ENCODE measurements at places on chromosomes 16 and 17.

GRCh38 chr17:4591529-4591928 lies 7.2 kb downstream of the SMTNL2 start:
- DNase-seq = no peak

DNA sequence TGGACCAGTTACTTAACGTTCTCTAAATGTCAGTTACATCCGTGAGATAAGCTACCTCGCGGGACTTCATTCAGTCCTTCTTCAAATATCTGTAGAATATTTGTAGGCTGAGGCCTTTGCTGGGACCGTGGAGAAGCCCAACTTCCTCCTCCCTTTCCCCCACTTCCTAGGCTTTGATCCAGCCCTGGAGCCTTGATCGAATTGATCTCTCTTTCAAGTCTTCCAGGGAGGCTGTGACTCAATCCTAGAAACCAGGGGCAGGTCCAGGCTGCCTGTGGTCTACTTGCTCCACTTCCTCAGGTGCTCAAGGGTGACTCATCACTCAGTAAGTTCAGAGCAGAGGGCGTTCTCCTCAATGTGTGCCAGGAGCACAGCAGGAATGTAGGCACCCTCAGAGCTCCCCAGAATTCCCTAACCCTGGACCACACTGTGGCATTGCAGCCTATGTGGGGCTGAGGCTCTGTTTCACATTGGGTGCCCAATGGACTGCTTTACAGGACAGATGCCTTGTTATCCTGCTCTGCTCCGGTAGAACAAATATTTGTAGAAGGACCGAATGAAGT lies 11.2 kb upstream of the CEP20 start:
- peak; percentile 57 for DNase-seq

DNA sequence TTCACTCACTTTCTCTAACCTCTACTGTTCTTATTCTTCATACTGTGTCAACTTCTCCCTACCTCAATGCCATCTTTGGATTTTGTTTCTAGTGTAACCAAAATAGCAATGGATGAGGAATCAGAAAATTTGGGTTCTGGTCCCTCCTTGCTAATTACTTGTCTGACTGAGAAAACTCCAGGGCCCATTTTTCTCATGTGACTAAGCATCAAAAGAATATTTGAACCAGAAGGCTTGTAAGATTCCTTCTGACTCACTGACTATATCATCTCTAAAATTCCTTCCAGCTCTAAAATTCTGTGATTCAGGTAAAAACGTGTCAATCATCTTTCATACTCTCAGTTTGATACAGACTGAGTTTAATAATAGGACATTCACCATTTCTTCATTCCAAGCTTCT lies 57.9 kb downstream of the BRIP1 start:
- peak; percentile 69 for DNase-seq

DNA sequence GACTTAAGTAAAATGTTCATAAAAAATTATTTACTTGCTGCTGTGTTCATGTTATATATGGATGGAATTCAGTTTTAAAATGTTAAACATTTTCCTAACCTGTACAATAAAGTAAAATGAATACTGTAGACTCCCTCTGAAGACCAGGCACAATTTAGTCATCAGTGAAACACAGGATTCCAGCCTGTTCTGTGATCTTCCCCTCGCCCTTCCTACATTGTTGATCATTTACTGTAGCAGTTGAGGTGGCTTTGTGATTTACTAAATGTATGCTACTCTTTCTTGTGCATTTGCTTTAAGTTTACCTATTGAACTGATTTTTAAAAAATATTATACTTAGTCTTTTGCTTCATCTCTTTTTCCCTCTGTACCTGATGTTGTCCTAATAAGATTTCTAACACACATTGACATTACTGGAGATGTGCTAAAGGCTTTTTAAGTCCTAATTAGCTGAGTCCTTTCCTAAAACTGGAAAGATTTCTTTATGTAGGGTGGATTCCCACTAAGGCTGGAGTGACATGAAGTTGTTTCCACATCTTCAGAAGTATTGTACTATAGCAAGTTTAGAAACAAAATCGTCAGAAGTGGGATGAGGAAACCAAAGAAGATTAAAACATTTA lies 38.1 kb downstream of the PHKB start:
- no peak for DNase-seq

GRCh38 chr17:49964769-49965523 lies 4.0 kb upstream of the DLX4 start:
- DNase-seq = no peak

- DNase-seq = peak; percentile 72
Observed at GRCh38 chr17:13594310-13594709, 7.4 kb downstream of the HS3ST3A1 start.

DNA sequence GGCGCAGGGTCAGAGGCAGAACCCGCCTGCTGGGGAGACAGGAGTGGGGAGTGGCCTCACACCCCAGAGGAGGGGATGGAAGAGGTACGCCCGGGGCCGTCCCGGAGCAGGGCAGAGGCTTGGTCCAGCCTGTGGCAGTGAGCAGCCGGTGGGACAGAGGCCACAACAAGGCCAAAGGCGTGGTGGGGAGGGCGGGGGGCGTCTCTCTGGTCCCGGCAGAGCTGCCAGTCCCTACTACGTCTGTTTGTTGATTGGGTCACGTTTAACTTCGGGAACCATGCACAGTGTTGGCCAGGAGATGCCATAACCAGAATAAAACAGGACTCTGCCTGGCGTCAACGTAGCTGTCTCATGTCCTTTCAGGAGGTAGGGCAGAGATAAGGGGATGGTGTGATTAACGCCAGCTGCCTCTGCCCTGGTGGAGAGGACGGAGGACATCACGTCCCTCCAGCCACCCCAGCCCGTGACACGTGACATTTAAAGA lies 192.8 kb downstream of the BANP start:
- no peak for DNase-seq

- no peak for DNase-seq
Observed at GRCh38 chr16:64808474-64808873, 313.4 kb downstream of the CDH11 start.

DNA sequence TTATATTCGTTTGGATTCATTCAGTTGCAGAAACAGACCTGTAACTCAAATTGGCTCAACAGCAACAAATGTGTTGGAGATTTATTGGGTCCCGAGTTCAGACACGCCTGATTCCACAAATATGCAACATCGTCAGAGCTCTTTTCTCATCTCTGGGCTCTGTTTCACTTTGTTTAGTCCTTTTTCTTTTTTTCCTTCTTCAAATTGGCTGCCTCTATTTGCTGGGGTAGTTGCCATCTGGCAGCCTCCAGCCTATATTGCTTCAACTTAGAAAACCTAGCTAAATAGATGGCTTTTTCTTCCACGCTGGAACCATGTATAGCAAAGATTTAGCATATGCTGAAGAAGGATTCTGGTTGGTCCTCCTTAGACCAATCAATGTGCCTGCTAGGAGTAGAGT lies 398.5 kb downstream of the RBFOX1 start:
- DNase-seq = no peak

DNA sequence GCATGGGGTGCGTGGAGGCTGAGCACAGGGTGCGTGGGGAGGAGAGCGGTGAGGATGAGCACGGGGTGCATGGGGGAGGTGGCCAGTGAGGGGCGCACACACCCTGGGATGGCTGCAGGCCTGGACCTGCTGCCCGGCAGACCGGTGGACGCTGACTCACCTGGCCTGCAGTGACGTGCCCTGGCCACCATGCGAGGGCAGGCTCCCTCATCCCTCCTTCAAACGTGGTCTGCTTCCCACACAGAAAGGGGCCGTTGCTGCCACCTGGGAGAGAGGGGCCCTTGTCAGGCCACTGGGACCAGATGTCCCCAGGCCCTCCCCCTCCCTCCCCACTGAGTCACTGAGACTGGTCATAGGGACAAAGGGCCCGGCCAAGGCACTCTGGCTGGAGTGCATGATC lies 20.1 kb upstream of the APRT start:
- no peak for DNase-seq

DNA sequence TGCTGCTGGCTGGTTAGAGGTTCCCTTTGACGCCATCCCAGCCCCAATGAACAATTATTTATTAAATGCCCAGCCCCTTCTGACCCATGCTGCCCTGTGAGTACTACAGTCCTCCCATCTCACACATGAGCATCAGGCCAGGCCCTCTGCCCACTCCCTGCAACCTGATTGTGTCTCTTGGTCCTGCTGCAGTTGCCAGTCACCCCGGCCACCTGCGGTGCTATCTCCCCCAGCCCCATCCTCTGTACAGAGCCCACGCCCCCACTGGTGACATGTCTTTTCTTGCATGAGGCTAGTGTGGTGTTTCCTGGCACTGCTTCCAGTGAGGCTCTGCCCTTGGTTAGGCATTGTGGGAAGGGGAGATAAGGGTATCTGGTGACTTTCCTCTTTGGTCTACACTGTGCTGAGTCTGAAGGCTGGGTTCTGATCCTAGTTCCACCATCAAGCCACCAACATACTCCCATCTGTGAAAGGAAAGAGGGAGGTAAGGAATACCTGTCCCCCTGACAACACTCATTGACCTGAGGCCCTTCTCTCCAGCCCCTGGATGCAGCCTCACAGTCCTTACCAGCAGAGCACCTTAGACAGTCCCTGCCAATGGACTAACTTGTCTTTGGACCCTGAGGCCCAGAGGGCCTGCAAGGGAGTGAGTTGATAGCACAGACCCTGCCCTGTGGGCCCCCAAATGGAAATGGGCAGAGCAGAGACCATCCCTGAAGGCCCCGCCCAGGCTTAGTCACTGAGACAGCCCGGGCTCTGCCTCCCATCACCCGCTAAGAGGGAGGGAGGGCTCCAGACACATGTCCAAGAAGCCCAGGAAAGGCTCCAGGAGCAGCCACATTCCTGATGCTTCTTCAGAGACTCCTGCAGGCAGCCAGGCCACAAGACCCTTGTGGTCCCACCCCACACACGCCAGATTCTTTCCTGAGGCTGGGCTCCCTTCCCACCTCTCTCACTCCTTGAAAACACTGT lies 11.3 kb downstream of the CX3CL1 start:
- DNase-seq = peak; percentile 34

- DNase-seq = peak; percentile 41
Observed at GRCh38 chr17:35171834-35172233, 22.4 kb downstream of the SLC35G3 start.

DNA sequence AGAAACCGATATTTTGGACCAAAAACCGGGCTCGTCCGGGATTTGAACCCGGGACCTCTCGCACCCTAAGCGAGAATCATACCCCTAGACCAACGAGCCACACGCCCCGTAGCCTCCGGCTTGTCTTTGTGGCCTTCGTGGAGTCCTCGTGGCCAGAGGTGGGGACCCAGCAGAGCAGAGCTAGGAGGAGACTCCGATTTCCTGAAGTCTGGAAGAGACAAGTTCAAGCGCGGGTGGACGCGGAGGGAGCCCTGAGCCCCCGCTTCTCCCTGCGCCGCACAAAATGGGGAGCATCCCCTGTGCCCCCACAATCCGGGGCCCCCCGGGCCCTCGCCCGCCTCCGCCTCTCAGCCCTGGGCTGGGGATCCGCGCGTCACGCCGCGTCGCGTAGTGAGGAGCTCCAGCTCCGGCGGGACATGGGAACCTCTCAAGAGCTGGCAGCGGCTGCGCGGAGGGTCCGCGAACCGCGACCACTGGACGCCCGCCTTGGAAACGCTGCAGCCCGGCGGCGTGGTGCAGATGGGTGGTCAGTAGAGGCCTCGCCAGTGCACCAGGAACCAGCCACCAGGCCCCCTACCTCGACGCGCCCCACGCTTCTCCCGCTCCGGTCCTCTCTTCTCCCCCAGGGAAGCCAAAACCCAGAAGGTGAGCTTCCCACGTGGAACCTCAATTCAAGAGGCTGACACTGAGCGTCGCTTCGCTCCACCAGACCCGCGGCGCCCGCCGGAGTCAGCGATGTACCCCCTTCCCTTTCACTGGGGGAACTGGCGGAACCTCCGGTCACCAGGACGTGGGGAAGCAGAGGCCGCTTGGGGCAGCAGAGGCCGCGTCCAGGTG lies 5.2 kb upstream of the OR1F1 start:
- DNase-seq = peak; percentile 63

DNA sequence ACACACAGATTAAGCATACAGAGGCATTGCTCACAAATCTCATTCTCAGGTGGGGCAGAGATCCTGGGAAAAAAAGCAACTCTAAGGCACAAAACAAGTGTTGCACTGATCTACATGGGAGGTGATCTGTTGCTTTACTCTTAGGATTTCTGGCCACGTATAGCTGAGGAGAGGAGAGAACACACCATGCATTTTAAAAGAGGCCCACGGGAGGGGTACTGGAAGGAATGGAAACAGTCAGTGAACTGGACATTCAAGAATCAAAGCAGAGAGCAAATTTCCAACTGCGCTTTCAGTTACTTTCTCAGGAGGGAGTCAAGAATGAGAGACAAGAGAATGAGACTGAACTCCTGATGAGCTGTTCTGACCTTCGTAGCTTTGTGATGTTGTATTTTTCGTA lies 1105.9 kb downstream of the CDH8 start:
- no peak for DNase-seq

DNA sequence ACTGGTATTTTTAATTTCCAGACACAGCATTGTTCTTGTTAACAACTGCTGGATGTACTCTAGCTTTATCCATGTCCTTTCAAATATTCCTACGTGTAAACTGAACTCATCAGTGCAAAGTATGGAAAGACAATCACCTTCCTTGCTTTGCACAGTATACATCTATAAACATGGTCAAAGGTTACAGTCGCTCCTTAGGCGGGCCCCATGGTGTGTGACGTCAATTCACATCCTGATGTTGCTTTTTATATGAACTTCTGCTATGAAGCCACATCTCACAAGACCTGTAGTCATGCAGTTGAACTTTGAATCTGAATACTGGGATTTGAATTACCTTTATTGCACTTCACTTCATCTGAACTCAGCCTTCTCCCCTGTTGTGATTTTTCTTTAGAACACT lies 447.6 kb upstream of the PSMD7 start:
- DNase-seq = no peak

- DNase-seq = no peak
Observed at GRCh38 chr16:81755915-81756614, 23.0 kb upstream of the PLCG2 start.

- DNase-seq = no peak
Observed at GRCh38 chr16:48091117-48091516, 64.7 kb downstream of the ABCC12 start.

DNA sequence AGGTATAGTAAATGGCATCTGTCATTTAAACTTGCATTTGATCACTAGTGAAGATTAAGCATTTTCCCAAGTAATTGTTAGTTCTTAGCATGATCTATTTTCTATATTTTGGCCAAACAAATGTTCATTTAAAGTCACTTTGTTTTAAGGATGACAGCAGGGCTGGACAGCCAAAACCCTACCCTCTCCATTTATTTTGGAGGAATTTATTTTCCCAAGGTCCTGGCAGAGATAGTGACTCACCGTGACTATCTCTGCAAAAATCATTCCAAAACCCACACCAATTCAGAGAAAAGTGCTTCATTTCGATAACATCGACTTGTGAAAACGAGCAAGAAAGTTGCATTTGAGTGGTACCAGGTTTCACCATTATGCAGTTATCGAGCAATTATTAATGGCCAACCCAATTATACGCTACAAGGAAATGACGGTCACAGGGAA lies 665 bp upstream of the AKAP1 start:
- no peak for DNase-seq

GRCh38 chr17:33802349-33803198 lies 452.5 kb upstream of the CCL2 start:
- no peak for DNase-seq

GRCh38 chr16:71973001-71973400 lies 27.2 kb downstream of the PKD1L3 start:
- no peak for DNase-seq

GRCh38 chr17:57833179-57833939 lies 16.5 kb downstream of the MRPS23 start:
- peak; percentile 93 for DNase-seq

Measured in adipocyte (in vitro differentiated cells).